ENCODE measurements at places on chromosomes 11 and 22.

DNA sequence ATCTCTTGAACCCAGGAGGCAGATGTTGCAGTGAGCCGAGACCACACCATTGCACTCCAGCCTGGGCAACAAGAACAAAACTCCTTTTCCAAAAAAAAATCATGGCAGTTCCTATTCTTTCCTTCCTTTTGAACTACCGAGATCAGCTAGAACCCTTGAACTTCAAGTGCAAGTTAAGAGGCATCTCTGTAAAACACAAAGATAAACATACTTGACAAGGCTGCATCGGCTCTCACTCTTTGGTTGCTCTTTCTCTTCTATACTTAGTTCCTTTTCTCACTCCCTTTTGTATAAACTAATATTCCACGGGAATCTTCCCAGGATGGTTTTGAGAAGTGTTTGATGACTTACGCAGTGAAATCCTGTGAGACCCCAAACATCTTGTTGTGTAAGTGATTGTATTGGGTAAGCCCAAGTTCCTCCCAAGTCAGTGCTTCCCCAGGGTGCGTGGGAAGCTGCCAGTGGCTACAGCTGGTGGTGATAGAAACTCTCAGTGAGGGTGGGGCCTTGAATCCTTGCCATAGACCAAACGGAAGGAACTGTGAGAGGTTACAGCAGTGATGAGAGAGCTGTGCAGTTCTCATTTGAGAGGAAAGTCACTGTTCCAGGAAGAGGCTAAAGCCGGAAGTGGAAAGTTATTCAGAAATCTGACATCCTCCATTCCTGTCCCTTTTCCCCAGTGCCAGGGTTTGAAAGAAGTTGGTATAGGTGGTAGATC is 24.1 kb upstream of the CDC42EP2 start:
- DNase-seq, result peak; percentile 99

- DNase-seq, result no peak
Measured at GRCh38 chr22:48784701-48785503, 1042.8 kb downstream of the BRD1 start.

GRCh38 chr11:11640996-11641395 is 19.2 kb upstream of the GALNT18 start:
- DNase-seq, result no peak

- DNase-seq, result no peak
Measured at GRCh38 chr11:64498136-64498535, 92.9 kb upstream of the SLC22A12 start.

GRCh38 chr11:47948137-47948536 is 32.2 kb upstream of the PTPRJ start:
- peak; percentile 52 for DNase-seq

DNA sequence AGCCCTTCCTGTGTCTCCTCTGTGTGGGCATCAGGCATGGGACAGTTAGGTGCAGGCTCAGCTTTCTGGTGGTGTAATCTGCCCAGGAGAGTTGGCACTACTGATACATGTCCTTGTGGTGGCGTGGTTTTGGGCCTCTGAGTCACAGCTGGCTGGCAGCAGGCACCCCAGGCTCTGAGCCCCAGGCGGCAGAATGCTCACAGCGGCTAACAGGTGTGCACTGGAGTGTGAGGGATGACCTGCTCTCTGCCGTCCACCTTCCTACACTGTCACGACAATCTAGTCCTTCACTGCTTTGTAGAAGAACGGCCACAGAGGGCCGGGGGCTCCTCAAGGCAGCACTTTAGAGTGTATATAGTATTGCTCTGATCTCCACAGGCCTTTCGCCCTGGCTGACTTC is 100.3 kb upstream of the PITPNB start:
- peak; percentile 16 for DNase-seq

GRCh38 chr22:48478529-48479265 is 1349.0 kb downstream of the BRD1 start:
- DNase-seq, result no peak

DNA sequence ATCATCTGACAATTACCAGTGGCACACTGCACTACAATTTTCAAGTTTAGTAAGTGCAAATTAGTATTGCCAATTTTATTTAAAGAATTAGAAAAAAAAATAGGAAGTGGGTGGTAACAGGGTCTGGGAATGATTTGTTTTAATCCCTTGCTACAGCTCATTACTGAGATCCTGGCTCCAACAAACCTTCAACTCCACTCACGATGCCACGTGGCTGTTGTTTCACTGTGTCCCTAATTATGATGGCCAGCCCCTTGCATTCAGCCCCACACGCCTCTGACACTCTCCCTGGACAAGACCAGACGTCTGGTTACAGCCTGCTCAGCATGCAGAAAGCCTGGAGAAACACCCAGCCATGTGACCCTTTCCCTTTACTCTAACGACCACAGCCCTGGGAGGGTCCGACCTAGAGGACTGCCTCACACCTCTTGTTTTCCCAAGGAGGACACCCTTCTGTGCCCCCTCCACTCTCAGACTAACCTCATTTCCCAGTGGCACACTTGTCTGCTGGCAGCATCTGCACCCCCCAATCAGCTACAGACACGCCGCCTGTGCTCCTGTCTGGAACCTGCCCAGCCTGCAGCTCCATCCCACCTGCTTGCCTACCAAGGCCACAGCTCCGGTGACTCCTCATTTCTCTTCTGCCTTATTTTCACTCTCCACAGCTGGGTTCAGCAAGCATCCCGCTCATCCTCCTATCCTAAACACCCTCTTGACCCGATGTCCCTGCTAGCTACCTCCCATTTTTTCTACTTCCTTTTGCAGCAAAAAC is 18.5 kb upstream of the SLC25A1 start:
- no peak for DNase-seq

GRCh38 chr11:121337078-121337477 is 44.5 kb downstream of the SC5D start:
- no peak for DNase-seq

DNA sequence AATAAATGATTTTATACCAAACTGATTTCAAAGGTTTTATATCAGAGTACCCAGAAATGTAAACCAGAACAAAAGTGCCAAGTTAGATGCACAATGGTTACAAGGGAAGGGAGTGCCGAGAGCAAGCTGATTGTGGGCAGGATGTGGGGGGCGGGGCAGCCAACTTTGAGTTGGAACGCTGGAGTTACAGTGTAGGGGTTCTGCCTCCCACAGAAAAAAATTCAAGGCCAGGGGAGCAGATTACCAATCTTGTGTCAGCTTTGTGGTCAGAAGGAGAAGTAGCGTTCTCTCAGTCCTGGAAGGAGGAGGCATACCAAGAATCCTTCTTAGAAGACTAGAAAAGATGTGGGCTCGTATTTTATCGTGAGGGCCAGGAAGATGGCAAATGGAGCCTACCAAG is 15.9 kb upstream of the POU2AF2 start:
- DNase-seq, result no peak

- DNase-seq, result no peak
Measured at GRCh38 chr11:96084610-96085318, 160.9 kb upstream of the MTMR2 start.

GRCh38 chr11:11841116-11841722 is 553 bp upstream of the USP47 start:
- peak; percentile 47 for DNase-seq

- DNase-seq, result peak; percentile 92
Measured at GRCh38 chr11:83044958-83045712, 26.6 kb downstream of the RAB30 start.

DNA sequence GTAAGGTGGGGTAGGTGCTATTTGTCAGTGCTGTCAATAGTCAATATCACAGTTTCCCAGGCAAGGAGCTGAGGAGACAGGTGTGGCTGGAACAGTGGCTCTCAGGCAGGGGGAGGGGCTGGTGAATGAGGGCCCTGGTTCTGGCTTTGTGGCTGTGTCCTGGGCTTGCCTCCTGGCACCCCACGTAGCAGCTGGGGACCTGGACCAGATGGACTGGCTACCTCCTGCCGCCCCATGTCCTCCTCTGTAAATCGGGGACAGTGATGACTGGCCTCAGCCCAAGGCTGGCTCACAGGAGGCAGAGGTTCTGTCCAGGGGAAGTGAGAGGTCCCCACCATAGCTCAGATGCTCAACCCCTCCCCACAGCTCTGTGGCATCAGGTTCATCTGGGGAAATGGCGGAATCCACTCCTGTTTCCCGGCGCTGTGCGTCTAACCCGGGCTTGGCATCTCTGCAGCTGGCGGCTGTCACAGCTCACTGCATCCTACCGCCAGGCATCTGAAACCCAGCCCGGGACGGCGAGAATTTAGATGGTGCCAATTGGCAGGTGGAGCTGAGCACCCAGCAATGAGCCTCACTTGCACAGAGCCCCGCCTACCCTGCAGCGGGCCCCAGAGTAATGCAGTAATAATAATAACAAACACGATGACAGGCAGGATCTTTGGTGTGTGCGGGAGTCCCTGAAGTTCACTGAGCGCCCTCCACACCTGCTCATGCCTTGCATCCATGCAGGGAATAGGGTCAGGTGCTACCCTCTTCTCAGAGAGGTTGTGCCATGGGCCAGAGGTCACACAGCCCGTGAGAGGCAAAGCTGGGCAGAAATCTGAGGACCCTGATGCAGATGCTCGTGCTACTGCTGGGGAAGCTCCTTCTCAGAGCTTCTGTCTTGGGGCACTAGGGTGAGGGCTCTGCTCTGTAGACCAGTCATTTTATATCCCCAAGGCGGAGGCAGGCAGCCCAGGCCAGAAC is 27.8 kb upstream of the SHISAL1 start:
- no peak for DNase-seq

- no peak for DNase-seq
Measured at GRCh38 chr11:18065572-18065971, 19.5 kb upstream of the TPH1 start.

DNA sequence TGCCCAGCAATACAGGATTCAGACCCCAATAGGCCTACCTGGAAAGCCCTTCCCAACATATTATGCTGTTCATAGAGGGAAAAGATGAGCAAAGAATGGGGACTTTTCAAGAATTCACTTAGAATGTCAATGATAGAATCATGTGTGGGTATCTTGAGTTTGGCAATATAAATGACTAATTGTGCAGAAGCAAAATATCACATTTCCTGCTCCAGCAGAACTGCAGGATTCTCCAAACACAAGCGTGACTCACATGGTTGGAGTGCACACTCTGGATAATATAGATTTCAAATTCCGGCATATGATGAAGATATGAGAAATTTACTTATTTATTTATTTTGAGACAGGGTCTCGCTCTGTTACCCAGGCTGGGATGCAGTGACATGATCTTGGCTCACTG is 12.5 kb upstream of the APOL5 start:
- peak; percentile 90 for DNase-seq

GRCh38 chr11:107824668-107825369 is 33.8 kb downstream of the SLC35F2 start:
- no peak for DNase-seq

GRCh38 chr11:134555510-134555909 is 143.5 kb upstream of the B3GAT1 start:
- no peak for DNase-seq

DNA sequence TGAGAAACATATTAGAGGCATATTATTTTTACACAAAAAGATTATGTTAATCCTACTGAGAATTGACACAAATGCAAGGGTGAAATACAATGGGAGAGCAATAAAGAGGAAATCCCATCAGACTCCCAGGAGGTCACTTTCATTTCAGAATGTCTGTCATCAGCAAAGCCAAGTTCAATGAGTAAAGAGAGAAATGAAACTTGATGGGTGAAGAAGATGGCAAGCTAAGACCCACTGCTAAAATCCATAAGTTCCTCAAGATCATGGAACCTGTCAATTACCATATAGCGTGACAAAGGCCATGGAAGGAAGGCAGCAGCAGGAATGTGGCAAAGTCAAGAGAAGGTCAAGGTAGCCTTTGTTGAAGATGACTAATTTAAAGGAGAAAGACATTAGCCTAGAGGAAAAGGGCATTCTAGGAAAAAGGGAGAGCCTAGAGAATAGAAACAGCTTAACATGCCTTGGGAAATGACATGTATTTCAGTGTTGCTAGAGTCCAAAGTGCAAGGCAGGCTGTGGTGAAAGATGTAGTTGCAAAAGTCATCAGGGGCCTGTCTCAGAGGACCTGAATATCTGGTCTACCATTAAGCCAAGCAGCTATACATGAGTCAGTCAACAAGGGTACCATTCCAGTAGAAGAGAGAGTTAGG is 43.1 kb downstream of the FAM168A start:
- no peak for DNase-seq

DNA sequence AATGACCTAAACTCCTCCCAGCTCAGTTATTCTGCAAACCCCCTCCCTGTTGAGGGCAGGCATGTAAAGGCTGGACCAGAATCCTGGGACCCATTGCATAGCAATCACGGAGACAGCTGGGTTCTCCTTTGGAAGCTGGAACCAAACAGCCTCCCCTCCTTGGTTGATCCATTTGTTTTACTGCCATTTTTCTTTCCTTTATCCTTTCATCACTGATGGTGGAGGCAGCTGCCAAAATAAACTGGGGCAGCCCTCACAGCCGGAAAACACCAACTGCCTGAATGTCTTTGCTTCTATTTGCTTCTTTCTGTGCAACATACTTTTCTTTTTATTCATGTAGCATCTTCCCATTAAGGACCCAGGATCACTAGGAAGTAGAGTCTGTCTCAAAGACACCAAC is 150.0 kb upstream of the SYT13 start:
- DNase-seq, result no peak

DNA sequence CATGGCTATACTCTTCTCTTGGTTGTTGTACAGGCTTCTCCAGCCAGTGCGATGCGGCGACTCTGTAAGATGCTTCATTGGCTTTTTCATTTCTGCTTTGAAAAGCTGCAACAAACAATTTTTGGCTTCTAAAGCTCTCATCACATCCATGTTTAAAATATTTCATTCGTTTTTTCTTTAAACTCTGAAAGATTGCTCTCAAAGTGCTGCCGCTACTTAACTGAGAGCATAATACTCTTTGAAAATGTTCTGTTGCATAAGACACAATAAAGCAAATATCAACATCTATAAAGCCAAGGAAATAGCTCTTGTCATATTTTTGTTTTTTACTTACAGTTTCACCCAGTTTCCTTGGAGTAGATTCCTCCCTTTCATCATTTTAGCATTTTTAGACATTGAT is 468.3 kb downstream of the TBC1D22A start:
- DNase-seq, result no peak

- DNase-seq, result no peak
Measured at GRCh38 chr22:47411006-47411405, 648.6 kb downstream of the TBC1D22A start.

- DNase-seq, result no peak
Measured at GRCh38 chr22:36182056-36182455, 19.6 kb downstream of the APOL4 start.

- DNase-seq, result no peak
Measured at GRCh38 chr22:48743601-48744282, 1083.9 kb downstream of the BRD1 start.

DNA sequence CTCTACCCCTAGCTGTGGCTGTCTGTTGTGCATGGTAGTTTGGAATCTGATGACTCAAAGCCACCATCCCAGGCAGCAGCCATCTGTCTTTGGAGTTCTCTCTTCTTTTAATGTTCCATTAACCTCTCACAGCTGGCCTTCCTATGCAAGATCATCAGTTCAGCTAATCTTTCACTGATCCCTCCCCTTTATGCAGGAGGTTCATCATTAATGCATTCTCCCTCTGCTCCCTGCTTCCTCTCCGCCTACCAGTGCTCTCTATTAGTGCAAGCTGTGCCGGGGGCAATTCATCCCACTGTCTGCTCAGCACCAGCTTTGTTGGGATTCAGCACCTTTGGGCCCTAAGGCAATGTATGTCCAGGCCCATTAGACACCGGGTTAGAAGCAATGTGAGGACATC is 413.0 kb upstream of the LRRC4C start:
- no peak for DNase-seq
